ENCODE measurements at places on chromosomes 4 and X. TPM values are rescaled to one million over a fixed set of nuclear protein-coding genes. Genes with fewer than 3 reads are reported as not detected.

SSX4B gene
- polyA plus RNA-seq: not detected

ETDA gene
- not detected for polyA plus RNA-seq

MAP7D3 gene
- polyA plus RNA-seq: 19.3 TPM

HPSE gene
- 1.1 TPM for polyA plus RNA-seq

TRIML2 gene
- not detected for polyA plus RNA-seq

SLC10A4 gene
- polyA plus RNA-seq: 0.38 TPM

TLR7 gene
- polyA plus RNA-seq: 0.58 TPM

CHRDL1 gene
- polyA plus RNA-seq: 12.9 TPM

GC gene
- 0.18 TPM for polyA plus RNA-seq

SLC6A14 gene
- 0.27 TPM for polyA plus RNA-seq

DNA sequence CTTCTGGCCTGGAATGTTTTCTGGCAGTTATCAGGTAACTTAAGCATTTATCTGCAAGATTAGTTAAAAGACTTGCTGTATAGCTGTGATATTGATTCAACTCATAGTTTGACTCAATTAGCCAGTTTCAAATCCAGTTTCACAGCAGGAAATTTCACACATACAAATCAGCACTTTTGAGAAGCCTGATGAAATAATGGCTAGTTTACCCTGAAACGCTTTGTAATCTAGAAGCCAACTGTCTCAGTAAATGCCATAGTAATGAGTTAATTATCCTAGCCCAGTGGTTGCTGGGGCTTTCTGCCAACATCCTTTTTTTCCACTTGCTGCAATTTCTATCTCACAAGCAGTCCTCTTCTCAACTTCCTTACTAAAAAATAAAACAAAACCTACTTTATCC, 53.1 kb downstream of the ARHGEF38 start:
- DNase-seq: no peak

DNA sequence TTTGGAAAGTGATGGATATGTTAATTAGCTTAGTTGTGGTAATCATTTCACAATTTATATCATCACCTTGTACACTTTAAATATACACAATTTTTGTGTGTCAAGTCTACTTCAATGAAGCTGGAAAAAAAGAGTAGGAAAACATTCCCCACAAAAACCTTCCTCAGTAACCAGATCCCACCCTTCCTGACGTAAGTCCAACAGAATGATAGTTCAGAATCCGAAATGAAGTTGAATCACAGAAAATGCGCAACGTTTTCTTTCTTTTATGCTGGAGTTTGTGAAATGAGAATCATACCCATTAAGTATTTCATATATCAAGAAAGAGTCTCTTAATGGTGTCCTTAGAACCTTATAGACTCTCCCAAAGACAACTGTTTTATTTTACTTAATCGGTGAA, 292.9 kb downstream of the USP46 start:
- DNase-seq: no peak

DNA sequence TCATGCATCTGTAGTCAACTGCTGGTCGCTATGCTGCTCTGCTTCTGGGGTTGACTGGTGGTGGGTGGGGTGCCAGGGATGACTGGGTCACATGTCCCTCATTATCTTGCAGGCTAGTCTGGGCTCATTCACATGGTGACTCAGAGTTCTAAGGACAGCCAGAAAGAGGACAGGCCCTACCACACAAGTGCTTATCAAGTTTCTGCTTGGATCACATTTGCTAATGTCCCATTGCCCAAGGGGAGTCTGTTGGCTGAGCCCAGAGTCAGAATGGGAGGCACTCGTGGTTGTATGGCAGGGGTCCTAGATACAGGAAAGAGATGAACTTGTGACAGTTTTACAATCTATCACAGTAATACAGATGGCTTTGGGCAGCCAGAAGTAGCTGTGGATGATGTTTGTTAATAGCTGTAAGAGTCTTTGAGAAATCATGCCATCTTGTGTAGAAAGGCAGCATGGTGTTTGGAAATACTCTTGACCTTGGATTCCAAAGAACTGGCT, 221.3 kb downstream of the GPAT3 start:
- no peak for DNase-seq

DNA sequence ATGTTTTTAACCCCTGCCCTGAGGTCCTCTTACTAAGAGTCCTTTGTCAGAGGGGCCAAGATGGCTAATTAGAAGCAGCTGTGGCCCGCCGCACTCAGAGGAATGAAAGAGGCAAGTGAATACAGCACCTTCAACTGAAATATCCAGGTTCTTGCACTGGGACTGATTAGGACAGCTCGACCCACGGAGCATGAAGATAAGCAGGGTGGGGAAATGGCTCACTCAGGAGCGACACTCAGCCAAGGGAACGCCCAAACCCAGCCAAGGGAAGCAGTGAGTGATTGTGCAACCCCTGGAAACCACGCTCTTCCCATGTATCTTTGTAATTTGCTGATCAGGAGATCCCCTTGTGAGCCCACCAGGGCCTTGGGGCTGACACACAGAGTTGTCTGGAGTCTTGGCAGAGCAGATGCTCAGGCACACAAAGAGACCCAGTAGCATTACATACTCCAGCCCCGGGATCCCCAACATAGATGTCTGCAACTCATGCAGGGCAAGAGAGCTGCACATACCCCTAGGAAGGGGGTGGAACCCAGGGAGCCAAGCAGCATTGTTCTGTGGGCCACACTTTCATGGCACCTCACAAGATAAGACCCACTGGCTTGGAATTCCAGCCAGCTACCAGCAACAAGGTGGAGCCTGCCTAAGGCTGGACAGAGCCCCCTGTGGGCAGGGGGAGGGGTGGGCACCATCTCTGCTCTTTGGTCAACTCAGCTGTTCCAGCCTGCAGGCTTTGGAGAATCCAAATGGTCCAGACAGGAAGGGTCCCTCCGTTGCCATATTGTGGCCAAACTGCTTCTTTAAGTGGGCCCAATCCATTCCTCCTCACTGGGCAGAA, 23.3 kb downstream of the F8A3 start:
- DNase-seq: no peak

- no peak for DNase-seq
These were observed 78.0 kb downstream of the GABRB1 start for GRCh38 chr4:47109379-47109778.

- DNase-seq: no peak
These were observed 156.3 kb downstream of the SOWAHB start for GRCh38 chr4:76741663-76742020.

GRCh38 chrX:153059191-153060094, 3.2 kb downstream of the PNMA3 start:
- no peak for DNase-seq

DNA sequence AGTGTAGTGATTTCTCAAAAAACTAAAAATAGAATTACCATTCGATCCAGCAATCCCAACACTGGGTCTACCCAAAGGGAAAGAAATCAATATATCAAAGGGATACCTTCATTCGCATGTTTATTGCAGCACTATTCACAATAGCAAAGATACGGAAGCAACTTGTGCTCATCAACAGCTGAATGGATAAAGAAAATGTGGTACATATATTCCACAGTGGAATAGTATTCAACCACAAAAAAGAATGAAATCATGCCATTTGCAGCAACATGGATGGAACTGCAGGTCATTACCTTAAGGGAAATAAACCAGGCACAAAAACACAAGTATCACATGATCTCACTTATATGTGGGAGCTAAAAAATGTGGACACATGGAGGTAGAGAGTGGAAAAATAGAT, 42.7 kb upstream of the NKAP start:
- no peak for DNase-seq

DNA sequence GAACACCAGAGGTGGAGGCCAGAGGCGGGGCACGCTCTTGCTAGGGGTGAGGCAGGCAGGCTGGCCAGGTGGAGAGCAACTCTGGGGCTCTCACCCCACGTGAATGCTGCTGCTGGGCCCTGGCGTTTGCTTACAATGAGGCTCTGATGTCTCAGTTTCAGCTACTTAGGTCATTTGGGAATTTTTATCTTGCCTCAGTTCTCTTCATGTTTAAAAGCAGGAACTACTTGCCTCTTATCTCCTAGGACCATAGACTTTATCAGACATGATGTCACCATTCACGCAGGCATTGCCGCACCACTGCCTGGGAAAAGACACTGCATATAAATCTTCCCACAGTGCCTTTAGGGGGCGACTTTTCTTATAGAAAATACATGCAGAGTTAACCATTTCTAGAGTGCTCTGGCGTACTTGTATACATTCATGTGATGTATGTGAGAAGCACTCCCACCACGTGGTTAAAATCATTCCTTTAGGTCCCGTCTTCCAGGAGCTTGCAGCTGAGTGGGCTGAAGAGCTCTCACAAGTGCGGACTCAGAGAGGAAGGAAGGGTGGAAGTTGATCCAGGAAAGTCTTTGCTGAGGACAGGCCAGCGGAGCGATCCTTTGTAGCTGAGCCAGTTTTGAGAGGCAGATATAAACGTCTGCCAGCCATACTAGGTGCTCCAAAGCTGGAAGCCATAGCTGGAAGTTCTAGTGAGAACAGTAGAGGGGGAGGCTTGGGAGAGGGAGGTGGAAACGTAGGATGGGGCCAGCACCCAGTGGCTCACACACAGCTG, 84.3 kb upstream of the CLDN34 start:
- DNase-seq: no peak

- no peak for DNase-seq
These were observed 109.9 kb downstream of the WDFY3 start for GRCh38 chr4:84856468-84857049.

DNA sequence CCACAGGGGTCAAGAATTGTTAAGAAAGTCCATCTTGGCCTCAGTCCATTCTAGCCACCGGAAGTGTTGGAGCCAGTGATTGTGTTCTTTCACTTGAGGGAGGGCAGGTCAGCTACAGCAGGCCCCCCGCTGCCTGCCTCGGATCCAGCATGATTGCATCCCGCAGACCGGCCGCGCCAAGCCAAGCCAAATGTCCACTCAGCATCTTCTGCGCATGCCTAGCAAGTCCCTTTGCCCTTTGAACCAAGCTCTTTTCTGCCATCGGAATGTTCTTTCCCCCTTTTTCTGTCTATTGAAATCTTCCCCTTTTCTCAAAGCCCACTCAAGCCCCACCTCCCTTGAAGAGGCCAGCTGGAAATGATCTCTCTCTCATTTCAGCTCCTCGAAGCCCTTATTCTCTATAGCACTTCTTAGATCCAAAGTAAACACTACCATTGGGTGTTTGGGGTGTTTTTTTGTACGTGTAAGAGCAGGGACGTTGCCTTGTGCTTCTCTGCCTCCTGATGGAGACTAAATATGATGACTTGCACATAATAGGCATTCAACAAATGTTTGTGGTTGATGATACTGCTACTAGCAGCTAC, 147.8 kb upstream of the BCOR start:
- DNase-seq: peak; percentile 42

- no peak for DNase-seq
These were observed 241.8 kb downstream of the PRDM5 start for GRCh38 chr4:120680647-120681228.

DNA sequence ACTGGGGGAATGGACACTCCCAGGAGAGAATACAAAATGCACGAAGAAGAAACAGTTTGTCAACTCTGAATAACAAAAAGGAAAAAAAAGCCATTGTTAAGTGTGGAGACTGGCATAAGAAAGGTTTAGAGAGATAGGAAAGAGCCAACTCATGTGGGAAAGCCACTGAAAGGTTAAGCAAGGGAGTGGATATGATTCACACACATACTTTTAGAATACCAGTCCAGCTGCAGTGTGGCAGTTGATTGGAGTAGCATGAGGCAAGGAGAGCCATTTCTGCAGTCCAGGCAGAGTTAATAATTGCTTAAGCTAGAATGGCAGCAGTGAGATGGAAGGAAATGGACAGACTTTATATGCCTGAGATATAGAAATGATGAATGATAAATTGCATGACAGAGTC, 36.9 kb upstream of the ADAD1 start:
- DNase-seq: no peak

GRCh38 chr4:146435962-146436361, 85.8 kb downstream of the SLC10A7 start:
- DNase-seq: no peak

- no peak for DNase-seq
These were observed 35.0 kb upstream of the RASGEF1B start for GRCh38 chr4:81506731-81507130.

DNA sequence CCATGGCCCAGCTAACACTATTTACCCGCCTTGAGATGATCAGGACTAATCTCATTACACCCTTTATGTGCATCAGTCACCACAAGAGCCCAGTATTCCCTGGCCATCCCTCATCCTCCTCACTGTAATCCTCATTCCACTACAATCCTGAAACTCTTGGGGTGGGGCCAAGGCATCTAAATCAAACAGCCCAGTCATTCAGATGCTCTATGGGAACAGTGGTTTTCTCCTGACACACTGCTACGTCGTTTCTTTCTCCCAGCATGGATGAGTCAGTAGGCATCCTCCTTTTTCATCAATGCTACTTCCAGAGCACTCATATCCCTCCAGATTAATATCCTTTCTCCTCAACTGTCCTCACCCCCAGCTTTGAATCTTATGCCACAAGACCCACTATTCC, 5.6 kb downstream of the SDAD1 start:
- no peak for DNase-seq

GRCh38 chr4:122903766-122904288, 18.6 kb downstream of the NUDT6 start:
- no peak for DNase-seq

GRCh38 chrX:1351981-1352714, 15.6 kb downstream of the IL3RA start:
- no peak for DNase-seq

DNA sequence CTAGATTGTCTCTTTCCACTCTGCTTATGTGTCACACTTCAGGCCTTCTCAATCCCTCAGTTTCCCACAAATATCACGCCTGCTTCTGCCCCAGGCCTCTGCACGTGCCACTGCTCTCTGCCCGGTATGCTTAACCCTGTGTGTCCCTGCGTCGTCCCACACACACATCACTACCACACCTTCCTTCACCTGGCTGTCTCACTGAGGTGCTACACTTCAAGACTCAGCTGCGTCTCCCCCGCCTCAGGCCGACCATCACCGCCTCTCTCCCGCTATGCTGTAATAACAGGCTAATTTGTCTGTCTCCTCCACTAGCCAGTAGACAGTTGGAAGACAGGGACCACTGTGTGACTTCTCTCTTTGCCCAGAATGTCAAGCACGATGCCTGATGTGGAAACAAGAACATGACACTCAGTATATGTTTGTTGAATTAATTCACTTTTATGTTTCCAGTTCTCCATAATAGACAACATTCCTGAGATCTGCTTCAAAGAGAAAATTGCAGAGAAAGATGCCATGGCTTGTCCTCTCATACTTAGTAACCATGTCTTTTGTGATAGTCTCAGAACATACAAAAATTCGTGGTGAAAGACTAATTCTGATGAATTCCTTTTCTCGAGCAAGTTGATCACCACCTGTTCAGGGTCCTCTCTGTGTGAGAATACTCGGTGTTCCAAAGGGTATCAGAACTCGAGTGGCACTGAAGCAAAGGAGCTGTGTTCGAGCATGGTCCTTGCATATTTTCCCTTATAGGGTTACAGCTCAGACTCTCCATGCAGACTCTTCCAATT, 54.2 kb downstream of the AFAP1 start:
- no peak for DNase-seq

DNA sequence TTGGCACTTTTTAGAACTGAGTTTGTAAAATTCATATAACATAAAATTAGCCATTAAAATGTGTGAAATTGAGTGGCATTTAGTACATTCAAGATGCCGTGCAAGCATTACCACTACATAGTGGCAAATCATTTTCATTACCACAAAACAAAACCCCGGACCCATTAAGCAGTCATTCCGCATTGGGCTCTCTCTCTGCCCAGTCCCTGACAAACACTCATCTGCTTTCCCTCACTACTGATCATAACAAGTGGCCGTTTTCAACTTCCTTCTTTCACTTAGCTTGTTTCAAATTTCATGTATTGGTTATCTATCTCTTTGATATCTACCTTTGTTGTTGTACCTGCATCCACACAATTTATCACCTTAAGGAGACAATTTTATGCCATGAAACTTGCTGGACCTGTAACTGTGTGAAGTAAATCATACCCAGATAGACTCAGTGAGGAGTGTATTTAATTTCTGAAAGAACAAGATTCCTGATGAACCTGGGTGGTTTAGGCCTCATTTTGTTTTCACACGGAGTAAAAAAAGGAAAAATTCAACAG, 202.1 kb downstream of the OR13H1 start:
- DNase-seq: no peak
